ENCODE measurements at places on chromosomes 4 and X.

GRCh38 chr4:113659127-113659526 is 102.4 kb downstream of the CAMK2D start:
- DNase-seq = no peak

- peak; percentile 60 for DNase-seq
Measured at GRCh38 chrX:19670854-19671620, 155.7 kb upstream of the MAP3K15 start.

GRCh38 chrX:109939498-109939897 is 63.4 kb upstream of the TMEM164 start:
- DNase-seq = no peak

GRCh38 chr4:108919226-108919893 is 156.5 kb upstream of the ETNPPL start:
- no peak for DNase-seq

- DNase-seq = no peak
Measured at GRCh38 chr4:159175989-159176375, 73.1 kb downstream of the RAPGEF2 start.

DNA sequence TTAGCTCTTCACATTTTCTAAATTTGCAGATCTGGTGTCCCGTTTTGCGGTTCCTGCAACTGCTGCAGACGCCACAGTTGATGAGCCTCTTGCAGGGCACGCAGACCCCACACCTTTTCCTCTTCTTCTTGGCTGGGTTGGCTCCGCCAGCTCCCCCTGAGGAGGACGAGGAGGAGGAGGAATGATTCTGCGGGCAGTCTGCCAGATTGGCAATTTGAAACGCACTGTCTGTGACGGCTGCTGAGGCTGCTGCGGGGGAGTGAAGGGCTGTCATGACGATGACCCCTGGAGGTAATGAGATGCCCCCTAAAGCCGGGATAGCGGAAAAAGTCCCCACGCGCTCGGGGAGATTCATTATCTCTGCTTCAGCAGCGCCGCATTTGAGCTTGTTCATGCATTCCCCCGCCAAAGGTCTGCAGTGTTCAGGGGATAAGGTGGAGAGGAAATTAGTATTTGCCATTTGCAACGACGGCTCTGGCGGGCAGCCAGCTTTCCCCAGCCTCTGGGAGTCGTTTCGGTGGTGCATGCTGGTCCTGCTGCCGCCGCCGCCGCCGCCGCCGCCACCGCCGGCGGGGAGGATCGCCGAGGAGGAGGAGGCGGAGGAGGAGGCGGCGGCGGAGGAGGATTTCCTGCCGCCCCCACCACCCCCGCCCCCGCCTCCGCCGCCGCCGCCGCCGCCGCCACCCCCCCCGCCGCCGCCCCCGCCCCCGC is 3.8 kb downstream of the CXXC4 start:
- DNase-seq = peak; percentile 5

DNA sequence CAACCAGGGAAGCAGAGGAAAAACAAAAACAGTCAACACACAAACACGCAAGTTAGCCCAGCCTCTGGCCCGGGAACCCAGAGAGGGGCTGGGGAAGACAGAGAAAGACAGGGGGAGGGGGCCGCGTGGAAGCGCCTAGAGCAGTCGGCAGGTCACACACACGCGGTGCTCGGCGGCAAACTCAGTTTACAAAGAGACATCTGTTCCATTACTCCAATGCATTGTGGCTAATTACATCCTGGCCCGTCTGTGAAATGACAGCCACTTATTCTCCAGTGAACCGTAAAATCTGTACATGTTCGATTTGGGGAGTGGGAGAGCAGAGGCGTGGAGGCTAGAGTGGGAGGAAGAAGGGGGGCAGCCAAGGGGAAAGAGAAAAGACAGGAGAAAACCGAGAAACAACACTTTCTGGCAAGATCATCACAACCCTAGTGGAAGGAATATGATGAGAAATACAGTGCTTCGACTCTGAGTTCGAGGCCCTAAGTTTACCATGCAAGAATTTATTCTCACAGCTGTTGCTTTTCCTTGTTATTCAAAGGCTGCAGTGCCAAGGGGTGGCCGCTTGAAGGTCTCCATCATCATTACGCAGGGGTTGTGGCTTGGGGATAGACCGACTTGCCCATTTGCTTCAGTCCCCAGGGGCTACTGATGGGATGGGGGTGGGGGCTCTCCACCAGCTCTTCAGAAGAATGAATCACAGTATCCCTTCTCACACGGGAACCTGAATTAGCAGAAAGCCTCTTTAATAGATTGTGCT is 167.7 kb downstream of the MGST2 start:
- DNase-seq = no peak

GRCh38 chrX:129980001-129980401 is 2.4 kb upstream of the BCORL1 start:
- no peak for DNase-seq

GRCh38 chr4:79235095-79235494 is 90.8 kb downstream of the NAA11 start:
- no peak for DNase-seq

DNA sequence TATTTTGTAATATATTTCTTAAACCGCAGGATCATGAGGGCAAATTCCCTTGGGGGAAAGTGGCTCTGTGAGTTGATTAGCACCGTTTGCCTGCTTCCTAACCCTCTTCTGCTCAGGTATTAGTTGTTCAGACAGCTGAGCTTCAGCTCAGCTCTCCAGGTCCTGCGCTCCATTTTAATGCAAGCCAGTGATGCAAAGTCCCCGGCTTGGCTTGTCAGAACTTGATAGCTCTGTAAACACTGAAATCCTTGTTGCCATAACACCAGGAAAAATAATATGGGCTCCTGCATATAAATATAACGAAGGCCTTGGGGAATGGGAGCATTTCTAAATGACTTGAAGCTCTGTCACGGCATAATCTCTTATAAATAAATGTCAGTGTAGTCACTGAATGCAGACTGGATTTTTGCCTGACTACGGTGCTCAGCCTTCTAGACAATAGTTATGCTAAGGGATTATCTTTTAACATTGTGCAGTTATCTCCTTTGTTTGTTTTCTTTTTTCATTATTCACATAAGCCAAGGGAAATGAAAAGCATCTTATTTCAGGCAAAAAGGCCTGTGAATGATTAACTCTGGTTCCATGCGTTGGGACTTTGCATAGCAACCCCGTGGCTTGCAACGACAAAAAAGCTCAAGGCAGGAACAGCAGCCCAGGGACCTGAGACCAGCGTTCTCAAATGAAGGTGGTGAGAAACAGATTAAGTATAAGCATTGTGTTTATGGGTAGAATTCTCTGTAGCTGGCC is 253.2 kb downstream of the SPRY1 start:
- DNase-seq = peak; percentile 64

- DNase-seq = peak; percentile 46
Measured at GRCh38 chr4:84814094-84814750, 152.3 kb downstream of the WDFY3 start.

DNA sequence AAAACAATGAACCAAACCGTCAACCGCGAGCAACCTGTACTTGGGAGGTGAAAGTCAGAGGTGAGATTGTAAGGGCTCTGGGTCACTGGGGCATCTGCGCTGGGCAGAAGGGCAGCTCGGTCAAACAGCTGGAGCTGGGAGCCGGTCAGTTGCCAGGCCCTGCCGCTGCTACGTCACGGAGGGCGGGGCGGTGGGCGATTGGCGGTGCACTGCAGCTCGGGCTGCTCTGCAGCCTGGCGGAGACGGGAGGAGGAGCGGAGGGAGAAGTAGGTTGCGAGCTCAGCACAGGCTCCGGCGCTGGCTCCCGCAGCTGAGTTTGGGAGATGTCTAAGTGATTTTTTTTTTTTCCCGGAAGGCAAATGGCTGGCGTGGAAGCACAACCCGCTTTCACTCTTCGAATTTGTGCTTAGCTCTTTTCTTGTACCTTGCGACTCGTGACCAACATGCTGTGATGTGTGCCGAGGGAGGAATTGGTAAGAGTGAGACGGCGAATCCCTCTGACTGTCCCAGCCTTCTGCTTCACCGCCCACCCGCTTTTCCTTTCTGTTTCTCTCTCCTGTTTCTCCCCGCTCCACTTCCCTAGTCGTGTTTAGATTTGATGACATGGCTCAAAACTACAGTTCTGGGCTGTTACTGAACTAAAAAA is at the start of gene ATP10D:
Gene ATP10D (plus strand): TSS at position 229 of the 646 bp plus-strand sequence. CDS start 27,266 bp downstream, outside the sequence.
- peak; percentile 52 for DNase-seq

DNA sequence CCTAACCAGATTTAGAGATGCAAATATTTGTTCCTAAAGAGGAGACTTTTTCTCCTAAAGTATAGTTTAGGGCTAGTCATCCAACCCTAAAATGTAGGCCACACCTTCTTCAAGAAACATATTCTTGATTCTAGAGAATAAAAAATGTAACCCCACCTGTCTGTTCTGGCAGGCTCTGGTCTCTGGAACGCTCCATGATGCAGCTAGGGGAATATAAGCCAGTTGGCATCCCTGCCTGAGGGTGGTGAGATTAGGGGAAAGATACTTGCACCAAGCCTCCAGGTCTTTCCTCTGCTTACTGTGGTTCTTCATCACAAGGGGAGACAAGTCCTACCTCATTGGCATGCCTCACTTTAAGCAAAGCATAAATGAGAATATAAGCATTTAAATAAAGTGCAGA is 21.2 kb upstream of the TBC1D9 start:
- DNase-seq = no peak

GRCh38 chr4:2412534-2412884 is 5.9 kb downstream of the ZFYVE28 start:
- DNase-seq = no peak

DNA sequence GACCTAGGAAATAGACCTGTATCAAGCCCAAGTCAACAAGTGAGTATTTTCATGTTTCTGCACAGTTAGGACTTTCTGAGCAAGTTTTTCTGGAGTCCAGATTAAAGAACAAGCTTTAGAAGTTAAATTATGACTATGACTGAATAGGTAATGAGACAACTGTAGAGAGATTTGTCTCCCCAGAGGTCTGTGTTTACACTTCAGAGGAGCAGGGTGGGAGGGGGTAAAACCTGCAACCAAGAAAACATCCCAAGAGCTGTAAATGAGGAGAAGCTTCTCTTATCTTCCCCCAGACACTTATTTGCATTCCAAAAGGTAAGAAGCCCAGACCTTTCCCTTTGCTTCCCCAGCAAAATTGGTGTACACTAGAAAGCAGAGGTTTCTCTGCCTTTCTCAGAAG is 22.1 kb upstream of the CEP135 start:
- DNase-seq = no peak

GRCh38 chr4:168886351-168886750 is 123.7 kb downstream of the CBR4 start:
- no peak for DNase-seq

- no peak for DNase-seq
Measured at GRCh38 chrX:129043138-129043537, 480.2 kb downstream of the SMARCA1 start.

- DNase-seq = peak; percentile 32
Measured at GRCh38 chr4:136864604-136865185, 667.6 kb downstream of the PCDH18 start.

- DNase-seq = no peak
Measured at GRCh38 chrX:43505769-43506168, 150.3 kb upstream of the MAOA start.

DNA sequence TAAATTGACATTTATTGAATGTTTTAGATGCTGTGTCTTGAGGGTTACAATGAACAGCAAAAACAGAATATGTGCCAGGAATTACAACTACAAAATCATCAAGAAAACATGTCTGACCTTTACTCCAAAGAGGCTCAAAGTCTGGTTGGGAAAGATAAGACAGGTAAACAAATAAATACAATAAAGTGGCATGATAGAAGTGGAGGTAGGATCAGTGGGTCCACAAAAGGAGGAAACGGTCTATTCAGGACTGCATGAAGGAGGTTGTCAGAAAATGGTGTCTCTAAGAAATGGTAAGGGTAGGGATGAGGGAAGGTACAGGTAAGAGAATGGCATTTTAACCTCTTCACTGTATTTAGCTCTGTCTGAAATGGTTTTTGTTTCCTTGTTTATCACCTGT is 3.8 kb downstream of the ARHGEF38 start:
- DNase-seq = no peak

DNA sequence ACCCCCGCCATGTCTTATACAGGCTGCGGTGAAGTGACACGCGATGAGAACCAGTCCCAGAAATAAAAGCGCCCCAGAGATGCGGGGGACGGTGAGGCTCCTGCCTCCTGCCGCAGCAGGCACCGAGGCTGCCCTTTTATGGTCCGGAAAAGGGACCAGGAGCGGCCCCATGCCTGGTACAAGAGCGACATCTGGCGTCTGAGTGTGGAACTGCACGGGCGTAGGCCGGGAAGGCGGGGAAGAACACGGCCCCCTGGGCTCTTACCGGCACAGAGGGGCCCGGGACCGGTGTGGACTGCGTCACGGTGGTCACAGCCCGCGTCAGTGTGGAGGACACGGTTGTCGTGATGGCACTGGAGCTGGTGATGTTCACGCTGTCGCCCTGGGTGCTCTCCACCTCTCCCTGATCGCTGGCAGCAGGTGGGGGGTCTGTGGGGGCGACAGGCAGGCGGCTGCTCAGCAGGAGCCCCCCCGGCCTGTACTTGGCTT is 8.9 kb upstream of the RENBP start:
- no peak for DNase-seq

DNA sequence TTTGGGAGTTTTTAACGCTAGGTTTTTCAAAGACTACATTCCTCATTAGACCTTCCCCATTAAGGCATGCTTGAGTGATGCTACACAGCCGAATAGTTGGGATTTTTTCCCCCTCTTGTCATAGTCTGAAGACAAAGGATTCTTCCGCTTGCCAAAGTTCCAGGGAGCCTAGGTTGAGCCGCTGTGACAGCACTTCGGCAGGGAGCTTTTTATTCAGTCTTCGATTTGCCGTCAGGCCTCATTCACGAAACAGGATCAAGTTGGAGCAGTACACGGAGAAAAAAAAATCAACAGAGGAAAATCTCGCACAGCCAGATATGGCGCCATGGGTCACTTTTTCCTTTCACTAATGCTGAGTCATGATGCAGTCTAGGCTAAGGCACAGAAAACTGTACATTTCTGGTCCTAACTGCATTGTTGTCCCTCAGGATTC is 24.3 kb downstream of the SHROOM3 start:
- DNase-seq = no peak

DNA sequence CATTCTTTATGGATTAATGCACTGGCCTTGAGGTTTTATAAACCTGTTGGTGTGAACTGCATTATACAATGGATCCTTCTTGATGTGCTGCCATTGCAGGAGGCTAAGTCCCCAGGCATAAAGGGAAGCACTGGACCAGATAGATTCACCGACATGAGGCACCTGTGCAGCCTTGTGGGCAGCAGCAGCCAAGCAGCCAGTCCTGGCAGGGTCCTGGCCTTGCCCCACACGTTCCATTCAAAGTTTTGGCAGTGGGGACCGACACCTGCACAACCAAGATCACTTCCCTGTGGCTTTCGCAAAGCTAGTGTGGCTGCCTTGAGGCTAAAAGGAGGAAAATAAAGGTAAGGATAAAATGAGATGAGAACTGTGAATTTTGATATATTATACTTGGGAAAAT is 53.1 kb downstream of the TMEM156 start:
- DNase-seq = no peak

GRCh38 chr4:108433832-108434231 is 186.5 kb upstream of the RPL34 start:
- DNase-seq = peak; percentile 77

- DNase-seq = no peak
Measured at GRCh38 chrX:49061490-49061889, 2.7 kb downstream of the CCDC120 start.

DNA sequence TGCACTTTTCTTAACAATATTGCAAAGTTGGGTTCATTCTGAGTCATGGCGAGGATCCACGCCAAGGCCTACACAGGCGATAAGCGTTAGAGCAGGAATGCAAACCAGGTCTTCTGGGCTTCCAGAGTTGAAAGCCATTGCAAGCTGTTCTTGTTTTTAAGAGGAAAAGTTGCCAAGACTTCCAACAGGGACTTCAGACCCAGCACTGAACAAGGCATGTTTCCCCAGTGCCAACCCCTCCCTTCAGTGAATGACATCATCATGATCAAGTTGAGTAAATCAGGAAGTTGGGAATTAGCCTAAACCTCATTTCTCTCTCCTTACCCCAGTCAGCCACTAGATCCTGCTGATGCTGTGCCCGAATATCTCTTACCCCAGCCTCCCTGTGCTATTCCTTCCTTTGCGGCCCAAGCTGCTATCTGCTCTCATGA is 355.1 kb downstream of the HS3ST1 start:
- DNase-seq = no peak

Data from HFF-Myc (cell line).